ENCODE measurements at places on chromosomes 5 and 9. TPM values are rescaled to one million over a fixed set of nuclear protein-coding genes. Genes with fewer than 3 reads are reported as not detected.
A peak's percentile ranks its signal among the peaks of the same experiment; 100 is the strongest.

- no peak for DNase-seq
Observed at GRCh38 chr5:113608113-113608596, 94.7 kb downstream of the YTHDC2 start.

DNA sequence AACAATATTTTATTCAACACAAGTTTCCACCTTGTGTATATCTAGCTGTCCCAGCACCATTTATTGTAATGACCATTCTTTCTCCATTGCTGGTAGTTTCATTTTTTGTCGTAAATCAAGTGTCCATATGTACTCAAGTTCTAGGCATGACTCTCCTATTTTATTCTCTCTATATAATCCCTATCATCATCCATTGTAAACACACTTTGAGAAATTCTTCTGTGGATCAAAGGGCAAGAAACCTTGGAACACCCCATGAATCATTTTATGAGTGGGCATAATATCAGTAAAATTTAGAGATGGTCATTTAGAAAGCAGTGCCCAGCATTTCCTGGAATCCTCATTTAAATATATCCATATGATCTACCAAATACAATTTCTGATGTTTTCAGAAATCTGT is 35.8 kb upstream of the SPATA31D4 start:
- no peak for DNase-seq

GRCh38 chr5:132487095-132487428 is 3.5 kb downstream of the IRF1 start:
- no peak for DNase-seq

DNA sequence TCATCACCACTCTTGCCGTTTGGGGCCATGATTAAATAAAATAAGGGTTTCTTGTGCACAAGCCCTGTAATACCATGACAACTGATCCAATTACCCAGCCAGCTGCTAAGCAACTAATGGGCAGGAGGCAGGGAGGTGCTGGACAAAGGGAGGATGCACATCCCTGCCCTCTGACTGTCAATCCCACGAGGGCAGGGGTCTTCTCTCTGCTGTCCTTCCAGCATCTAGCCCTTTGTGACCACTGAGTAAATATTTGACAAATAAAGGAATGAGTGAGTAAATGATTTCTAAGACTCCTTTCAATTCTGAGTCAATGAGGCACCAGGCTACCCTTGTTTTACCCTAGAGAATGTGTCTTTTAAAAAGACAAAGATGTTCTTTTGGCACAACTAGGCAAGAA is 247.1 kb downstream of the SYK start:
- no peak for DNase-seq

GRCh38 chr5:169569513-169569912 is 14.1 kb upstream of the SPDL1 start:
- no peak for DNase-seq

DNA sequence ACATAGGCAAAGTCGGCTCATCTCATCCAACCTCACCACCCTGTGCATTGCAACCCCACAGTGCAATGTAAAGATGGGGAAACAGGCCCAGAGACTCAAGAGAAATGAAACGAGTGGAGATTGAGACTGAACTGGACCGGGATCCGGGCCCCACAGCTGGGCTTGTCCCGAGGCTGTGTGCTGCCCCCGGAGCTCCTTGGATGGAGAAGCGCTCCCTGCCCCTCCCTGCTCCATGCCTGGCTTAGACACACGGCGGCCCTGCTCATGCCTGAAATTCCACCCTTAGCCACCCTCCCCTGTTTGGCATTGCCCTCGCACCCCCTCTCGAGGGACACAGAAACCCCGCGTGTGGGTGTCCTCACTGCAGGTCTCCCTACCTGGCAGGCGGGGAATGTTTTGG is 27.2 kb upstream of the FCN1 start:
- no peak for DNase-seq

GRCh38 chr9:89481538-89481915 is 16.4 kb downstream of the SEMA4D start:
- DNase-seq: no peak

- no peak for DNase-seq
Observed at GRCh38 chr5:103262422-103262871, 3.9 kb downstream of the MACIR start.

DNA sequence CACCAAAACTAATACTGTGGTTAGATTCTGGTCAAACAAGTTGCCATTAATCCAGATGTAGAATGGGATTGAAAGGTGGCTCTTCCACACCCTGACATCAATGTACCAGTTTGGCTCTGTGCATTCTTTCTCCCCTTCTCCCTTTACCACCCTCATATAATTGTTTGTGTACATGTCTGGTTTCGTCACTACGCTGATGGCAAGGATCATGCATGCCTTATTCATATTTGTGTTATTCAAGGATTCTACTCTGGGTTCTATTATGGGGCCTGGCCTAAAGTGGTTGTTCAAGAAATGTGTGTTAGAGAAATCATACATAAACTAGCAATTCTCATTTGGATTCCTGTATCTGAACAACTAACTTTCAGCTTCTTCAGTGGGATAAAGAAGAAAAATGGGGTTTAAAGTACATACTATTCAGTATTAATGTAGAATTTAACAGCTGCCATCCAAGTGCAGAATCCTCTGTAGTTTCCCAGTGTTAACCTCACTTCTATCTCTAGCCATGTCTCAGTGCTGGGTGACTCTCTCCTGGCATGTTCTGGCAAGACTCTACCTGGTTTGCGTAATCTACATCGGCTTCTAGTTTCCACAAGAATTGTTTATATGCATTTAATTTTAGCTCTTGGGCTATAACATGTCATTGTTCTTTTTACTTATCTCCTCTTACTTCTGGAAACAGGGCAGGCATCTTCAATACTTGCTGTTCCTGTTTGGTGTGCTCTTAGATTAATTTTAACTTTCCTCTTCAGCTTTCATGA is 27.9 kb upstream of the CDKN2B start:
- no peak for DNase-seq

GRCh38 chr9:96555567-96556386 is 63.9 kb downstream of the CDC14B start:
- no peak for DNase-seq

- DNase-seq: no peak
Observed at GRCh38 chr9:110106661-110107060, 101.3 kb downstream of the C9orf152 start.

- DNase-seq: no peak
Observed at GRCh38 chr5:158658446-158659230, 441.1 kb downstream of the EBF1 start.

- no peak for DNase-seq
Observed at GRCh38 chr5:168691891-168692290, 112.7 kb upstream of the PANK3 start.

GRCh38 chr9:112093870-112094216 is 81.3 kb downstream of the SUSD1 start:
- no peak for DNase-seq

GRCh38 chr9:18357321-18357720 is 116.6 kb upstream of the ADAMTSL1 start:
- DNase-seq: no peak

DNA sequence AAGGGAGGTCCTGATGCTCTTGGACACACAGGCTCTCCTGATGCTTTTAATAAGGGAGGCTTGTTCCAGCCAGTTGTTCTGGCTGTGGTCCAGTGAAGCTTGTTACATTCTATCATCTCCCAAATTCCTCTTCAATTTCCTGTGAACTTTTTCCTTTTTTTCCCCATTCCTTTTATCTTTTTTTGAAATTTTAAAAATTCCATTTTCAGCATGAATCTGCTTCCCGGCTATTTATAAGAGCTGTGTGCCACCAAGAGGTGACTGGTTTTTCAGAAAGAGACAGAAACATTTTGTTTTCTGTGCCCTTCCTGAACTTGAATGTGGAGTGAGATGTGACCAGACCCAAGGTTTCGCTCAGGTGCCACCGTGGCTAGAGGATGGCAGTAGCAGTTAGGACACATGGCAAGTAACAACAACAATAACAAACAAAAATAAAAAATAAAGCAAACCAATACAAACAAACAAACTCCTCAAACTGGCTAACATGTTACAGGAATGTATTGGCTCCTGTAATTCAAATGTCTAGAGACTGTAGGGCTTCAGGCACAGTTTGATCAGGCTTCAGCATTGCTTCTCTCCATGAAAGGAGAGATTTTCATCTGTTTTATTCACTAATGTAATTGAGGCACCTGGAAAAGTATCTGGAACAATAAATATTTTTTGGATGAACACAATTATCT is 121.1 kb downstream of the BOD1 start:
- DNase-seq: no peak

- no peak for DNase-seq
Observed at GRCh38 chr9:71071633-71072032, 49.8 kb downstream of the TRPM3 start.

- peak; percentile 67 for DNase-seq
Observed at GRCh38 chr9:117414220-117414905, 494 bp downstream of the ASTN2 start.

- DNase-seq: no peak
Observed at GRCh38 chr9:84368601-84369000, 28.0 kb upstream of the SLC28A3 start.

SCGB3A2 gene
- 1.2 TPM for total RNA-seq

LYRM7 gene
- total RNA-seq: 6.4 TPM

LAMC3 gene
- 0.17 TPM for total RNA-seq

FOXD4L3 gene
- total RNA-seq: 0.27 TPM

OR1J2 gene
- not detected for total RNA-seq

THBS4 gene
- total RNA-seq: 41.1 TPM

FRMPD1 gene
- 38.1 TPM for total RNA-seq

All from glutamatergic neuron (in vitro differentiated cells).